Fibroblast of skin of right biceps (primary cell): ENCODE measurements at places on chromosomes 6 and 20.

- no peak for DNase-seq
Observed at GRCh38 chr6:108710551-108710950, 137.7 kb upstream of the ARMC2 start.

DNA sequence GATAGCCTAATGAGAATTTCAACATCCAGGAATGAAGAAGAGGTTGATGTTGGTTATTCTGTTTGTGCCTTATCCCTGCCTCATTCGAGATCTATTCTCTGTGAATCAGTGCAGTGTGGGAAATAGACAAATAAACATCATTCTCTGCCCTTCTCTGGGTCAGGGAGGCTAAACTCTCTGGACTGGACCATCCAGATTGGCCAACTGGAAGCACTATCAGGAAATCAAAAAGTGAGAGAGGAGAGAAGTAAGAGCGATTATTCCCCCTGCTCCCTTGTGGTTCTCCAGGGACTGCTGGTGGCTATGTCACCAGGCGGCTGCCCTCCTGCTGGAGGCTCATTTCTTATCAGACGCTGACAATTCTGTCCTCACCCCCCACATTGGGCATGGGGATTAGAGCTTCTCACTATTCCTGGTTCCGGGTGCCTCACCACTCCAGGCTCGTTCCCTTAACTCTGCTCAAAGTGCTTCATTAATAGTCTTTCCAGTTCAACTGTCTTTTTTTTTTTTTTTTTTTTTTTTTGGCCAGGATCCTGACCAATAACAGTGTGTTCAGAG lies 201.7 kb upstream of the RREB1 start:
- no peak for DNase-seq

DNA sequence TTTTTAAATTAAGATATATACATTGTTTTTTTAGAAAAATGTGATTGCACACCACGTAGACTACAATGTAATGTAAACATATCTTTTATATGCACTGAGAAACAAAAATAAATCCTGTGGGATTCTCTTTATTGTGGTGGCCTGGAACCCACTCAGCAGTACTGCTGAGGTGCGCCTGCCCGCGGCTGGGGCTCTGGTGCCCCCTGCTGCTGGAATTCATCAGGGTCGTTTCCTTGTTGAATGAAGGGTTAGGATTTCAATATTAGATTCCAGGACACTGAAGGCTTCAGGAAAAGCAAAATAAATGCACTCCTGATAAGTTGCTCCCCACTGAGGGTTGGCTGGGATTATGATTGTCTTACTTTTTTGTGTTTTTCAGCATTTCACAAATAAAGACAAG lies 175.8 kb upstream of the GGTLC1 start:
- peak; percentile 15 for DNase-seq

GRCh38 chr6:131629651-131630050 lies 1.6 kb upstream of the MED23 start:
- DNase-seq, result no peak

DNA sequence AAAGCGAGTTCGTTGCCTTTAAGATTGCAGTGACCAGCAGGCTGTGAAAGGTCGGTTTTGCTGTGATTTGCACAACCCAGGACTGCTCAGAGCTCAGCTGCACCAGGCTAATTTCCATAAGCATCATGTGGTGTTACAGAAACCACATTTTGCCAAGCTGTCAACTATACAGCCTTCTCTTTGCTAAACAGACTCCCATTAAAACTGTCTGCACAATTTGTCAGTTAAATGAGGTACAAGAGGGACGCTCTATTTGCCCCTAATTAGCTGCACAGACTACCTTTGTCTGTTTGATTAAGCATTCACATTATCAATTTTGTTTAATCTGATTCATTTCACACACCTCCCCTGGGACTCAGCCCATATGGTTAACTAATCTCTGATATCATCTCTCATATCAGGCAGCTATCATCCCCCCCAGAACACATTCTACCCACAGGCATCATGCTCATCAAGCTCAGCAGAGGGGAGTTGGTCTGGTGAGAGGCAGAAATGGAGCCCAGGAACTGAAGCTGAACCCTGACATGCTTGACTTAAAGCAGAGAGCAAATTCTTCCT lies 62.1 kb downstream of the OLIG3 start:
- DNase-seq, result no peak

DNA sequence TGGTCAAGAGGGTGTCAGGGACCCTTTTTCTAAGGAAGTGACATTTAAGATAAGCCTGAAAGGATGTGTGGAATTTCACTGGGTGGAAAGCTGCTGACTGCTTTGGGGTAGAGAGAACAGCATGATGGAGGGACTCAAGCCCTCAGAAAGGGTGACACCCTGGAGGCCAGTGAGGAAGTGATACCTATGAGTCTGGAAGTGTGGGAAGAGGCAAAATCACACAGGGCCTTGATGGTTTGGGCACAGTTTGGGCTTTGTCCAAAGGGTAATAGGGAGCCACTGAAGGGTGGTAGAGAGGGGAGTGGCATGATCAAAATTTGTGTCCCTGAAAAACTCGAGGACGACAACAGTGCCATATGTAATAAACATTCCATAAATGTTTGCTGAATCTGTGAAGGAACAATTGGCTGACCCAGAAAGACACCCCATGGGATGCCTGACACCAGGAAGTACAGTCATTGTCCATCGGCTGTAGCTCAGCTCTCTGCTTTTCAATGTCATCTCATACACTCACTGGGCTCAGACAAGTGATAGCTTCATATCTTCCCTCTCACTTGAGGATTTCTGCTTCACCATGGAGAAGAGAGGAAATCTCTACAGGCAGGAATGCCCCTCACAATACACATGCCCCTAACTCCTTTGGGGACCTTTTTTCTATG lies 21.3 kb downstream of the CASS4 start:
- peak; percentile 45 for DNase-seq

GRCh38 chr6:5995658-5995948 lies 11.1 kb downstream of the NRN1 start:
- DNase-seq, result no peak

DNA sequence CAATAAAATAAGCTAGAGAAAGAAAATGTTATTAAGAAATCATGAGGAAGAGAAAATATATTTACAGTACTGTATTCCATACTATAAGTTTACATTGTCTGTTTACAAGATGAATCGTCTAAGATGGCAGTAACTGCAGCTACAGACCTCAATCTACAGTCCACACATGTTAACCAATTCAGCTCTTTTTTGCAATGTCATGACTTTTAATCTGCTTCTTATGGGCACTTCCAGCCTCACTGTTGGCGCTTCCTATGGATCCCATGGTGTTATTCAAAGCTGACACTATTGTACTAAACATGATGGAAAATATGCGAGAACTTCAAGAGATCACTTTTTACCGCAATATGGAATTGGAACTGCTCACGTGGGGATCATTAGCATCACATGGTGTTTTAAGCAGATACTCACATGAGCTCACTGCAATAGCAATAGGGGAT lies 451.5 kb upstream of the CITED2 start:
- DNase-seq, result no peak

DNA sequence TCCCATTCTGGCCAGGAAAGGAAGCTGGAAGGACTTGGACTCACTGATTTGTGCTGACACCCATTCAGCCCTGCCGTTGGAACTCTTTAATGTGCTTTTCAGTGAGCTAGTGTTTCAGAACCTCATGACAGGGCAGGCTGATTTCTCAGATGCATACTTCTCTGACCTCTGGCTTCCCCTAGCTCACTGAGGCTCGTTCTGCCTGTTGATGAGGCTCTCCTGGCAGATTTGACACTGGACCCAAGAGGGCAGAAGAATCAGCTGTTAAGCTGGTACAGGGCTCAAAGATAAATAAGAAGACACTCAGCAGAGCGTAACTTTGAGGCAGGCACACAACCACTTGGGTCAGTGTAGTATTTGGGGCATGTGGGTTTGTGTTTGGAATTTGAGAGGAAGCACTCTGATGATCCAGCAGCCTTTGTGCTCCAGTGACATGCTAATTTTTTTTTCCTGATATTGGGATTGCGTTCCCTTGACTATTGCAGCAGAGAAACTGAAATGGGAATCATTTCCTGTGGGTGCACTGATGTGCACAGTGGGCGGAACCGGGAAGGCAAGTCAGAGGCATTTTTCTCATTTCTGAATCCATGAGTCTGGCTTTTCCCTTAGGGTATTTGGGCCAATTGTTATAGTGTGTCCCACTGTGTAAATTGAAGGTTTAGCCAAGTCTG lies 80.2 kb downstream of the CARMIL1 start:
- peak; percentile 88 for DNase-seq

GRCh38 chr6:111959766-111960165 lies 86.5 kb upstream of the FYN start:
- no peak for DNase-seq

DNA sequence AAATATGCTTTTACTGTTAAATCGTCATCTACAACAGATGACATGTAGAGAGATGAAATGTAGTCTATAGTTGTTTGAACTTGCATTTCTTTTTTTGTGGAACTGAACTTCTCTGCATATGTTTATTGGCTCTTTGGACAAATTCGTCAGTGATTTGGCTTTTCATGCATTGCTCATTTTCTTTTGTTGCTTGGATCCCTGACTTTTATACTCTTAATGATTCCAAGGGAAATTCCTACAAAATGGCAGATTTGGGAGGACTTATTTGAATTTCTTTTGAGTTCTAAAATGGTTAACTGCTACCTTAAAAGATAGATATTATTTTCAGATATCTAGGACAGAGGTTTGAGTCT lies 65.4 kb downstream of the UTRN start:
- DNase-seq, result no peak

DNA sequence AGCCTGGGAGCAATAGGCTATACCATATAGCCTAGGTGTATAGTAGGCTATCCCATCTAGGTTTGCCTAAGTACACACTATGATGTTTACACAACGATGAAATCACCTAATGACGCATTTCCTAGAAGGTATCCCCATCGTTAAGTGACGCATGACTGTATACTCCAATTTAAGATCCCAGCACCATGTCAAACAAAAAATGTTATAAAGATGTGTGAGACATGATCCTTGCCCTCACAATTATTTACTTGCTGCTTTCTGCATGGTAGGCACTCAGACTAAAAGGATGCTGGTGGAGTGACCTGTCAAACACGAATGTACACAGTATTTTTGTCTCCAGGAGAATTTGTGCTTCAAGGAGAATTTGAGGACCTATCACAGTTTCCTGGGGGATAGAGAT lies 32.3 kb downstream of the SNAP25 start:
- no peak for DNase-seq

GRCh38 chr6:53540129-53540692 lies 4.7 kb downstream of the GCLC start:
- no peak for DNase-seq

DNA sequence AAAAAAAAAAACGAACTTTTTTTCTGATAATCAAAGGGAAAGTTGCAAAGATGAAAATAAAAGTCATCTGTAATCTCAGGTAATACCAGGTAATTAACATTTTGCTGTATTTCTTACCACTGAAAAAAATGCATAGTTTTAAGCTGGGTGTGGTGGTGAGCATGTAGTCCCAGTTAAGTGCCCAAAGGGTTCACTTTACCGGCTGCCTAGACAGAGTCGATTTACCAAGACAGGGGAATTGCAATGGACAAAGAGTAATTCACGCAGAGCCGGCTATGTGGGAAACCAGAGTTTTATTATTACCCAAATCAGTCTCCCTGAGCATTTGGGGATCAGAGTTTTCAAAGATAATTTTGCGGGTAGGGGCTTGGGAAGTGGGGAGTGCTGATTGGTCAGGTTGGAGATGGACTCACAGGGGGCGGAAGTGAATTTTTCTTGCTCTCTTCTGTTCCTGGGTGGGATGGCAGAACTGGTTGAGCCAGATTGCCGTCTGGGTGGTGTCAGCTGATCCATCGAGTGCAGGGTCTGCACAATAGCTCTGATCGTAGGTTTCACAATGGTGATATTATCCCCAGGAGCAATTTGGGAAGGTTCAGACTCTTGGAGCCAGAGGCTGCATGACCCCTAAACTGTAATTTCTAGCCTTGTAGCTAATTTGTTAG lies 51.9 kb downstream of the RPF2 start:
- DNase-seq, result no peak

GRCh38 chr20:31712564-31713311 lies 9.9 kb downstream of the BCL2L1 start:
- peak; percentile 92 for DNase-seq

GRCh38 chr6:139029470-139030227 lies 1.1 kb downstream of the ABRACL start:
- DNase-seq, result peak; percentile 30

- no peak for DNase-seq
Observed at GRCh38 chr6:6683969-6684833, 95.7 kb downstream of the LY86 start.

- no peak for DNase-seq
Observed at GRCh38 chr6:130827247-130828149, at the start of gene SMLR1. Gene SMLR1, plus strand, starts transcription at chr6:130827406. Its CDS starts 8 bp downstream, at chr6:130827414.

- no peak for DNase-seq
Observed at GRCh38 chr20:32959351-32960221, 44.6 kb downstream of the SUN5 start.

DNA sequence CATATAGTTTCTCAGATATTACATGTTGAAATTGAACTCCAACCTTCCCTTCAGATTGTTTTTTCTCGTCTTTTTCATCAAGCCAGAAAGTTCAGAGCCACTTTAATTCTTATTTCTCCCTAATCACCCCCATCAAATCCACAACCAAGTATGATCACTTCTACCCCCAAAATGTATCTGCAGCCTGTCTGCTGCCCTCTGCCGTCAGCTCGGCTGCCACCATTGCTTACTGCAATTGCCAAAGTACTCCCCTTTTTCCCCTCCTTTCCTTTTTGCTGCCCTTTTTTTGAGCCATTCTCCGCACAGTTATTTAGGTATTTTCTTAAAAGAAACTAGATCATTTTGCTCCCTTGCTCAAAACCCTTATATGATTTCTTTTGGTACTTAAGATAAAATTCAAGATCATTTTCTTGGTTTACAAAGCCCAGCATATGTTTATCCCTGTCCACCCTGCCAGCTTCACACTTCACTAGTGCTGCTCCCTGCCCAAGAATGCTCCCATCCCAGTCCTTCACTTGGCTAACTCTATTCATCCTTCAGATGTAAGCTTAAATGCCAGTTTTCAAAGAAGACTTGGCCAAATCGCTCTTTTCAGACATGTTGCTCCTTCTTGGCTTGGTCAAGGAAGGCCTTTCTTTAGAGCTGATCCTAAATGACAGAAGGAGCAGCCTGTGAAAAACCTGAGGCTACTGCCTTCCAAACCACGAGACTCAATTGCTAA lies 63.7 kb downstream of the SH3BGRL2 start:
- DNase-seq, result no peak

- DNase-seq, result peak; percentile 99
Observed at GRCh38 chr6:139764498-139764986, 390.1 kb upstream of the CITED2 start.

DNA sequence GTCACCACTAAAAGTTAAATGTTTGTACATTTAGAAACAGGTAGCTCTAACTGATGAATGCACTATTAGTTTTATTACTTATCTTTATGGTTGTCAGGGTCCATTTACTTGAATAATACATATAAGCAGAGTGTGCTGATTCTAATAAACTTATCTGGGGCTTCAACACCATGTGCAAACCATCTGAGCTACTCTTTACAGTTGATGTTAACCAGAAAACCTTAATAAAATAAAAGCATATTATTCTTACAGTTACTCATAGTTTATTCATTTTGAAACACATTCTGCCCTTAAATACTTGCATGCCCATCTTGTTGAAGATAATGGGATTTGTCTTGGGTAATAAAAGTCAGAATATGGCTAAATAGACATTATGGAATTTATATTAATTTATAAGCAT lies 1042.2 kb downstream of the EPHA7 start:
- no peak for DNase-seq

GRCh38 chr20:51076786-51077685 lies 54.1 kb upstream of the KCNG1 start:
- DNase-seq, result no peak
